Fibroblast of upper back skin (primary cell): ENCODE measurements at places on chromosomes 13 and 19.

GRCh38 chr13:102935896-102936321 lies 90.1 kb downstream of the ERCC5 start:
- no peak for DNase-seq

GRCh38 chr19:23263870-23264590 lies 13.8 kb upstream of the ZNF724 start:
- DNase-seq: no peak

GRCh38 chr13:30581582-30581981 lies 36.1 kb upstream of the USPL1 start:
- peak; percentile 34 for DNase-seq

DNA sequence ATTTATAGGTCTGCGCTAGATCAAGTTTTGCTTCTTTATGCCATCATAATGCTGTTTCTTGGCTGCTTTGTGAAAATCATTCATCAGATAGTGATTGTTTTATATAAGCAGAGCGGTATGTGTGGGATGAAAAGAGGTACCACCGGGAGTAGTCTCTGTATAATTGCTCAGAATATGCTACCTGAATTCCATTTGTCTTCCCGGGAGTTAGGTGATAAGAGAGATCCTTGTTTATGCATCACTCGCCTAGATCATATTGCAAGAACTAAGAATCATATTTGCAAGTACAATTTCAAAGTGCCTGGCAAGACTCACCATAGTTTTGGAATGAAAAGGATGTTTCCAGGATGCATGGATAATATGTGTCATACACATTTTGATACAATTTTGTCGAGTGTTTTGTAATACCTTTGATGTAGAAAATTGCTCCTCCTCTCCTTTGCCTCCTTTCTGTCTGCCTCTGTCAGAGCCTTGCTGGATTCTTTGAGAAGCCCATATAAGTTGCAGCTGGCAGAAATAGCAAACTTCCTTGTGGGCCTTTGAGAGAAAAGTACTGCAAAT lies 1306.0 kb upstream of the SLC10A2 start:
- DNase-seq: peak; percentile 9

- peak; percentile 50 for DNase-seq
Observed at GRCh38 chr19:1512671-1513498, at the start of gene ADAMTSL5. Gene ADAMTSL5, minus strand, starts transcription at chr19:1513019. Its CDS starts 2,076 bp downstream, at chr19:1510943.

- no peak for DNase-seq
Observed at GRCh38 chr19:19296953-19297689, 23.2 kb downstream of the SUGP1 start.

DNA sequence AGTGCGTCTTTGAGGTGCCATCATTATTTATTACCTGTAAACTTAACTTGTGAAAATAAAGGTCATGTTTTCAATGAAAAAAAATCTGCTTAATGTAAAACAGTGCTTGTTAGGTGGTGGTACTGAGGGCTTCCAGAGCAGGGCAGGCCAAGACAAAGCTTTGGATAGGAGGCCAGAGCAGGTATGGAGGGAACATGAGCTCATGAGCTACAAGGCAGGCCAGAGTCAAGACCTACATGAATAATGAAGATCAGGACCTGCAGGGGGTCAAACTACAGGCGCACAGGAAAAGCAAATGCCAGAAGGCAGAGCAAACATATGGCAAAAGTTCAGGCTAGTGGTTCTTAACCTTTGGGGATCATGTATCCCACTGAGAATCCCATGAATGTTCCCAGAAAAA lies 343.5 kb downstream of the GPC5 start:
- DNase-seq: no peak

- DNase-seq: peak; percentile 97
Observed at GRCh38 chr19:6393074-6393982, at the start of gene GTF2F1. Gene GTF2F1, minus strand, starts transcription at chr19:6393164. Its CDS starts 169 bp downstream, at chr19:6392995.
